NCI-H69 (cell line): ENCODE measurements at places on chromosomes 2 and 18.

DNA sequence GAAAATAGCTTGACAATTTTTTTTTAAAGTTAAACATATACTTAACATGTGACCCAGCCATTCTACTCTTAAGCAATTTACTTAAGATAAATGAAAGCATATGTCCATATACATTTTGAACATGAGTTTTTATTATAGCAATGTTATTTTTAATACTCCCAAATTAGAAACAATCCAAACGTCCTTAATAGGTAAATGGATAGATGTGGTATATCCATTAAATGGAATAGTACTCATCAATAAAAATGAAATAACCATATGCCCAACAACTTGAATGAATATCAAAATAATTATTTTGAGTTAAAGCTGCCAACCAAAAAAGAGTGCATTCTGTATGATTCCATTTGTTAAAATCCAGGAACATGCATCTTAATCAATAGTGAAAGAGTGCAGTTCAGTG, 29.1 kb downstream of the NCOA1 start:
- no peak for DNase-seq

- no peak for DNase-seq
Observed at GRCh38 chr2:74772046-74772445, 61.9 kb upstream of the HK2 start.

GRCh38 chr2:118618279-118618678, 229.2 kb downstream of the EN1 start:
- peak; percentile 10 for DNase-seq

GRCh38 chr2:71129902-71130151, 202 bp downstream of the MCEE start:
- peak; percentile 76 for DNase-seq

DNA sequence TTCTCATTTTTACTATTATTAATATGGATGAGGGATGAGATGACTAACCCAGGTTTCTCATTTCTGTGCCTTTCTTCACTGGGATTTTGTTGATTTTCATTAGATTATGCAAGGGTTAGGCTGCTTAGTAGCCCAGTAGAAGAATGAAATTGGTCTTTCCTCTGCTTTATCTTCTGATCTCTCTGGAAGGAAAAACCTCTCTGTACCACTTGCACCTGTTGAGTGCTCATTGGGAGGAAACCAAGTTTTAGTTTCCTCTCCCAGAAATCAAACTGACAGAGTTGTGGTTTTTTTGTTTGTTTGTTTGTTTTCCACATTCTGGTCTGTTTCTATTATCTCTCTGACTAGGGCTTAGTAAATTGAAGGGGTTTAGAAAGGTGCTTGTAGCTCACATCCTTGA, 60.8 kb downstream of the KIAA1328 start:
- DNase-seq: no peak
